ENCODE measurements at places on chromosomes 2 and 18.

GRCh38 chr18:31436825-31437224, 10.7 kb upstream of the DSG3 start:
- DNase-seq, result no peak

GRCh38 chr18:58758606-58759005, 87.3 kb downstream of the MALT1 start:
- no peak for DNase-seq

DNA sequence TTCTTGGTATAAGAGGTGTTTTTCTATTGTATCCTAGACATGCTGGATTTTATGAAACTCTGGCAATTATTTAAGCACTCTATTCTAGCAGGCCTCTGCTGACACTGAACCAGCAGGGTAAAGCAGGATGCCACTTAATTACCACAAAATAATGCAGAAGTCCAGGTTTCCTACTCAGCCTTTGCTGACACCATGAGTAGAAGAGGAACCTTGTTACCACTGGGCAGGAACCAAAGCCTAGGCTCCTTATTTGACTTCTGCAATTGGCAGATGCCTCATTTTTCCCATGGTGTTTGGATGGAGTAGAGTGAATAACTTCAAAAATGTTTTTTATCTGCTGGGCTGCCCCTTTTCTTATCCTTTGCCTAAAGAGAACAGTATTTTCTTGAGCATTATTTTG, 60.8 kb downstream of the THNSL2 start:
- DNase-seq, result no peak

- no peak for DNase-seq
These were observed 321.5 kb downstream of the FBXO15 start for GRCh38 chr18:73826098-73826497.

Data from SK-N-MC (cell line).